Activated T-helper 2 cell treated with anti-CD3 and anti-CD28 coated beads, Interferon-gamma antibody, Interleukin-2, Interleukin-4, amounts not matched to agents 10 μg/mL and 5 μg/mL and 100 μg/mL, durations not matched to agents 14 hours and 24 hours and 36 hours (primary cell): ENCODE measurements at places on chromosomes 2 and 18. TPM values are rescaled to one million over a fixed set of nuclear protein-coding genes. Genes with fewer than 3 reads are reported as not detected.

CEBPZOS gene
- 37.3 and 42.3 TPM in 2 replicates for total RNA-seq

ANO7 gene
- total RNA-seq, result 3.5 and 4.3 TPM in 2 replicates

GRCh38 chr2:71879509-71880184, 268.0 kb downstream of the CYP26B1 start:
- H3K4me1 ChIP-seq, result no peaks in the 10 kb centered on the region
- no peak for DNase-seq
- H3K36me3 ChIP-seq, result no peaks in the 10 kb centered on the region

- H3K27me3 ChIP-seq, result no peaks in the 10 kb centered on the region
- DNase-seq, result no peak
- H3K4me1 ChIP-seq, result no peaks in the 10 kb centered on the region
- H3K27ac ChIP-seq, result no peak overlapping the region
Observed at GRCh38 chr2:76517574-76517909, 806.8 kb upstream of the GCFC2 start.

DNA sequence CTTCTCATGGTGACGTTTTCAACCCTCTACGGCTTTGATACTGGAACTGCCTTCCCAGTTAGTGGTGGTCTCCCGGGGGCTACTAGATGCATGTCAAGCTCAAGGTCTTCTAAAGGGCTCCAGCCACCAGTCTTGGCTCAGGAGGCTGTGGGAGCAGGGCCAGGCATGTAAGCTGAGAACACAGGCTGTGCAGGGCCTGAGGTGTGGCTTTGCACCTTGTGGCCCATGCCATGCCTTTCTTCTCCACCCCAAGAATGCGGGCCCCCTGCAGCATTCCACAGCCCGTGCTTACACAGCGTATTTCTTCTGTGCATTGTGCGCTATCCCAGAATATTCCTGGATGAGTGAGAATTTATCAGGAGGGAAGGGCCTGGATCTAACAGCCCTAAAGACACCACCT, 144.9 kb downstream of the SEPTIN10 start:
- H3K27ac ChIP-seq, result no peak overlapping the region
- peaks cover 4% of the 10 kb centered on the region for H3K4me1 ChIP-seq
- no peaks in the 10 kb centered on the region for H3K36me3 ChIP-seq
- H3K27me3 ChIP-seq, result no peaks in the 10 kb centered on the region
- no peak for DNase-seq
- H3K4me3 ChIP-seq, result no peak overlapping the region

GRCh38 chr2:189927823-189928222, 134.7 kb downstream of the MSTN start:
- no peaks in the 10 kb centered on the region for H3K4me1 ChIP-seq
- H3K36me3 ChIP-seq, result no peaks in the 10 kb centered on the region
- no peak overlapping the region for H3K27ac ChIP-seq
- H3K27me3 ChIP-seq, result peaks cover 2% of the 10 kb centered on the region
- no peak for DNase-seq
- H3K4me3 ChIP-seq, result no peak overlapping the region

- DNase-seq, result no peak
- no peak overlapping the region for H3K27ac ChIP-seq
- H3K27me3 ChIP-seq, result peaks cover 7% of the 10 kb centered on the region
- H3K4me3 ChIP-seq, result no peak overlapping the region
Observed at GRCh38 chr2:232533944-232534710, 5.4 kb upstream of the CHRNG start.

- H3K27me3 ChIP-seq, result no peaks in the 10 kb centered on the region
- DNase-seq, result no peak
- H3K27ac ChIP-seq, result no peak overlapping the region
- H3K4me1 ChIP-seq, result no peaks in the 10 kb centered on the region
Observed at GRCh38 chr2:153595939-153596338, 117.4 kb upstream of the RPRM start.

- H3K27ac ChIP-seq, result no peak overlapping the region
- no peak overlapping the region for H3K4me3 ChIP-seq
- peaks cover 67% of the 10 kb centered on the region for H3K36me3 ChIP-seq
- no peaks in the 10 kb centered on the region for H3K4me1 ChIP-seq
Observed at GRCh38 chr2:239985356-239985755, 39.8 kb downstream of the NDUFA10 start.

DNA sequence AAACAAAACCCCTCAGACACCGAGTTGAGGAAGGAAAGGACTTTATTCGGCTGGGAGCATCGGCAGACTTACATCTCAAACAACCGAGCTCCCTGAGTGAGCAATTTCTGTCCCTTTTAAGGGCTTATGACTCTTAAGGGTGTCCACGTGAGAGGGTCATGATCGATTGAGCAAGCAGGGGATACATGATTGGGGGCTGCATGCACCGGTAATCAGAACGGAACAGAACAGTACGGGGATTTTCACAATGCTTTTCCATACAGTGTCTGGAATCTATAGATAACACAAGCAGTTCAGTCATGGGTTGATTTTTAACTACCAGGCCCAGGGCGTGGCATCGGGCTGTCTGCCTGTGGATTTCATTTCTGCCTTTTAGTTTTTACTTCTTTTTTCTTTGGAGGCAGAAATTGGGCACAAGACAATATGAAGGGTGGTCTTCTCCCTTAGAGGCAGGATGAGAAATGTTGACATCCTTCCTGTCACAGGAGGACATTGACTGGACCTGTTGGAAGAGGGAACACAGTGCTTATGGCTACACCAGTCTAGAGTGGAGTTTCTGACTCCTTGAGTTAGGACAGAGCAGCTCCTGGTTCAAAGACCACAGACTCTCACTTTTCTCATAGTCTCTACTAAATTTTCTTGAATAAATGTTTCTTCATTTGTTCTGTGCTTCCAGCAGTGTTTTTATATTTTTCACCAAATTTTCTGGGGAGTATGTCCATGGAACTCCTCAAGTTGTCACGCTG, 35.8 kb downstream of the SPOPL start:
- no peaks in the 10 kb centered on the region for H3K27me3 ChIP-seq
- DNase-seq, result no peak
- H3K4me1 ChIP-seq, result no peaks in the 10 kb centered on the region
- peaks cover 19% of the 10 kb centered on the region for H3K36me3 ChIP-seq
- no peak overlapping the region for H3K4me3 ChIP-seq
- no peak overlapping the region for H3K27ac ChIP-seq

GRCh38 chr18:22691946-22692710, 241.0 kb upstream of the RBBP8 start:
- H3K4me1 ChIP-seq, result no peaks in the 10 kb centered on the region
- H3K4me3 ChIP-seq, result no peak overlapping the region
- DNase-seq, result no peak
- no peaks in the 10 kb centered on the region for H3K36me3 ChIP-seq
- no peak overlapping the region for H3K27ac ChIP-seq

- H3K27ac ChIP-seq, result no peak overlapping the region
- H3K4me3 ChIP-seq, result no peak overlapping the region
- DNase-seq, result no peak
- no peaks in the 10 kb centered on the region for H3K36me3 ChIP-seq
Observed at GRCh38 chr2:146807568-146808168, 1037.2 kb upstream of the ACVR2A start.

DNA sequence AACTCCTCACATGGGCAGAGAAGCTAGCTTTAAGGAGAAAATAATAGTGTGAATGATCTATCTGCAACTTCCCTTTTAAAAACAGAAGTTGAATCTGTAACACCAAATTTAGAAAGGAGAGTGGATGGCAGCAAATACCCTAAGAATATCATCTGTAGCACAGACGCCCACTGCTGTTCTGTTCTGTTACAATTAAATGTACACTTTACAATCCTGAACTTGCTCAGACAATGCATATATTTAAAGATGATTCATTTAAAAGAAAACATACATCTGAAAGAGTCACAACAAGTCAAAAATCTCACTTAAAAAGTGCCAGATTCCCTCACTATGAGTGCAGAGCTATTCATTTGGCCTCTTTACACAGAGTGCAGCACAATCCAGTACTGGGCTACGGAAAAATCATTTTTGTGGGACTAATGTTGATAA, 8.0 kb upstream of the SERTAD2 start:
- peaks cover 12% of the 10 kb centered on the region for H3K36me3 ChIP-seq
- H3K4me1 ChIP-seq, result peaks cover 33% of the 10 kb centered on the region
- no peaks in the 10 kb centered on the region for H3K27me3 ChIP-seq
- DNase-seq, result no peak

DNA sequence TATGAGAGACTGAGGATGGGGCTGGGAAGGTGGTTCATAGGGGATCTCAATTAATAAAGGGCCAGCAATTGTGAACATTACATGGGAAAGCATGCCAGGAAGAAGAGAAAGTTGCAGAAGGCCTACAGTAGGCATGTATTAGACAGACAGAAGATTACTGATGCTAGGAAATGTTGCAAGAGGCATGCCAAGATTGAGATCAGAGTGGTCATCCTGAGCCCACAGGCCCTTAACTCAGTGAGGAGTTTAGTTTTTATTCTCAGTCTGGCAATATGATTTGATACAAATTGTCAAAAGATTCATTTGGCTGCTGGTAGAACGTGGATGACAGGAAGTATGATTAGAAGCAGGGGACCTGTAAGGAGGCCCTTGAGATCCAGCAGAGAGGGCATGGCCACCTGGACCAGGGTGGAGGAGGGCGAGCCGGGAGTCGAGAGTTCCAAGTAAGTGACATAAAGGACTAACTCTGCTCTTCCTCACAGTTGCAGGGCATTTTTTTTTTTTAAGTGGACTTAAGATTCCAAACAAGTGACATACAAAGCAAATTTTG, 54.9 kb downstream of the EPHA4 start:
- H3K27ac ChIP-seq, result no peak overlapping the region
- H3K4me3 ChIP-seq, result no peak overlapping the region
- H3K27me3 ChIP-seq, result peaks cover 12% of the 10 kb centered on the region

DNA sequence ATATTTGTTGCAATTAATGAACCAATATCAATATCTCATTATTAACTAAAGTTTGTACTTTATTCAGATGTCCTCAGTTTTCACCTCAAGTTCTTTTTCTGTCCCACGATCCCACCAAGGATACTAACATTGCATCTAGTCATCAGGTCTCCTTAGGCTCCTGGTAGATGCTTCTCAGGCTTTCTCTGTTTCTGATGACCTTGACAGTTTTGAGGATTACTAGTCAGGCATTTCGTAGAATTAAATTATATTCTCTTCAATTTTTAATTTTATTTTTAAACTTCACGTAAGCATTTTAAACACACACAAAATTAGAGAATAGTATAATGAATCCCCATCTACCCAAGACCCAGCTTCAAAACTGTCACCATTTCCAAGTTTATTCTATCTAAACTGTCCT, 5.6 kb upstream of the ACYP2 start:
- H3K27me3 ChIP-seq, result peaks cover 19% of the 10 kb centered on the region
- peaks cover 6% of the 10 kb centered on the region for H3K36me3 ChIP-seq
- DNase-seq, result no peak

DNA sequence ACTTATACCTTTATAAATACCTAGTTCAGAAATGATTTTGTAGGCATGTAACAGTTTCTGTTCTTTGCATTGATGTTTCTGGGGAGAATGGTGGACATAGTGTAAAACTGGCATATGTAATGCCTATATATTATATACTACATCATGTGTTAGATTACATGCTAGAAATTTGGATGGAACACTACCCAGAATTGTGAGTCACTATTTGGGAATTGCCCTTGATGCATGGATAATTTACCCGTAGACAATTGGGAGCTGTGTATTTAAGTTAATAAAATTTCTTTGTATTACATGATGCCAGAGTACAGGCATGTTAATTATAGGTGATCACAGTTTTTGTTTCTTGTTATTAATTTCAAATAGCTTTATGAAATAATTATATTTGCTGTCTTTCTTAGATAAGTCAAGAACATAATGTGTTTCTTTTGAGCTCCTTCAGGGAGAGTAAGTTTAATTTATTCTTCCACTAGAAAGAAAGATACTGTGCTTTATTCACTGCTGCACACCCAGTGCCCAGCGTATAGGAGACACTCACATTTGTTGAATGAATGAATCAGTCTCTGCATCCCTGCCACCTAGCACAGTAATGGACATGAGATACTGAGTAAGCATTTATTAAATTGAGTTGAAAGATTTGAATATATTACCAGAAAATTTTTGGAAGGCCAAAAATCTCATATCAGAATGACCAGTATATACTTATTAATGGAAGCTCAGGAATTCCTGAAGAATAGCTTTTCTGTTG, 16.9 kb downstream of the ACSL3 start:
- no peaks in the 10 kb centered on the region for H3K27me3 ChIP-seq
- DNase-seq, result no peak
- H3K36me3 ChIP-seq, result no peaks in the 10 kb centered on the region
- H3K27ac ChIP-seq, result no peak overlapping the region
- no peak overlapping the region for H3K4me3 ChIP-seq
- peaks cover 23% of the 10 kb centered on the region for H3K4me1 ChIP-seq

GRCh38 chr18:77131652-77132368, 773 bp downstream of the MBP start:
- DNase-seq, result no peak
- peaks cover 63% of the 10 kb centered on the region for H3K4me1 ChIP-seq
- H3K27me3 ChIP-seq, result no peaks in the 10 kb centered on the region
- H3K27ac ChIP-seq, result peak overlapping the region; percentile 95
- H3K36me3 ChIP-seq, result peaks cover 40% of the 10 kb centered on the region

- no peaks in the 10 kb centered on the region for H3K4me1 ChIP-seq
- peaks cover 22% of the 10 kb centered on the region for H3K27me3 ChIP-seq
- DNase-seq, result no peak
- no peak overlapping the region for H3K27ac ChIP-seq
- H3K36me3 ChIP-seq, result no peaks in the 10 kb centered on the region
Observed at GRCh38 chr18:24499814-24500213, 39.4 kb downstream of the HRH4 start.
